ENCODE measurements at places on chromosomes 1 and 21.

DNA sequence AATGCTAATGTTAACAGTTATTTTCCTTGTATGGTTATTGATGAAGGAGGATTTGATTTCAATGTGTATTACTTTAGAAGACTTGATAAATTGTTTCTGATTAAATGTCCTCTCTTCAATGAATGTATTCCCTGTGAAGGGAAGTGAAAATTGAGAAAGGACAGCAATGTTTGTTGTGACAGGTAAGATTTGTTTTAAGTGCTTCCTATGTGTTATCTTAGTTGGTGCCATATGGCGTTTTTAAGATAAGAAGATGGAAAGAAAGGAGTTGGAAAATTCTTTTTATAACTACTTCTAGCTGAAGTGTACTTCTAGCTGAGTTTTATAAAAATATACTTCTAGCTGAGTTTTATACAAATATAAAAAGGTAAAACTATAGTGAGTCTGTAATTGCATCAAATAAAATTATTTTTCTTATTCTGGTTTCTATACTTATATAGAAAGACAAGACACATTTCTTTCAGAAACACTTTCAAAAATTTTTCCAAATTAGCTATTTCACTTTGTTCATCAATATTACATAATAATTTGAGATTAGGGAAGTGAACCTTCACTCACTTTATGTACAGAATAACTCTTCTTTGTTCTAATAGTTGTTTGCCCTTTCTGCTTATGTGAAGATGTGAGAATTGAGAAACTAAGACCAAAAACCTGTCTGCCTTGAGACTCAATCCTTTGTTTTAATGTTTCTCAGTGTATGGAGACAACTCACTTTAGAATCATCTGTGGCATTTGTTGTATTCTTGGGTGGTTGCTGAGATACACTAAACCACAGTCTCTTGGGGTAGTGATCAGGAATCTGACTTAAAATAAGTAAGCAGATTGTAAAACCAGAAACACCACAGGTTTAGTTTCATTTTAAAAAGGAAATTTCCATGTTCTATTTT lies 382.9 kb upstream of the B3GALT2 start:
- no peak for DNase-seq

- DNase-seq, result no peak
These were observed 33.5 kb upstream of the LAPTM5 start for GRCh38 chr1:30790850-30791778.

GRCh38 chr1:246157516-246157915 lies 349.6 kb downstream of the SMYD3 start:
- DNase-seq, result no peak

DNA sequence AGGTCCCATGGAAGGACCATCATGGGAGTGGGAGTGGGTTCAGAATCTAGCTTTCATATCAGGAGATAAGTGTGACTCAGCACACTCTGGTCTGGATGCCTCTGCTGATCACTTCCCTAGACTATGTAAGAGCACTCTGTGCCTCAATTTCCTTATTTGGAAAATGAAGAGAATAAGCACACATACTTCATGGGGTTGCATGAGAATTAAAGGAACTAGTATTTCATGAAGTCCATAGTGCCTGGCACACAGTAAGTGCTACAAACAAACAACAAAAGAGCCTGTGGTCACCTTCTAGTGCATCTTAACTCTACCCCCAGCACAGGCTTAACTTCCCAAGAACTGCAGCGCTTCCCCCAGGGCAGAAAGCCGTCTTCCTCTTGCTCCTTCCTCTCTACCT lies 9.6 kb upstream of the IL20 start:
- DNase-seq, result no peak

GRCh38 chr1:59238333-59238934 lies 58.5 kb upstream of the FGGY start:
- DNase-seq, result no peak

DNA sequence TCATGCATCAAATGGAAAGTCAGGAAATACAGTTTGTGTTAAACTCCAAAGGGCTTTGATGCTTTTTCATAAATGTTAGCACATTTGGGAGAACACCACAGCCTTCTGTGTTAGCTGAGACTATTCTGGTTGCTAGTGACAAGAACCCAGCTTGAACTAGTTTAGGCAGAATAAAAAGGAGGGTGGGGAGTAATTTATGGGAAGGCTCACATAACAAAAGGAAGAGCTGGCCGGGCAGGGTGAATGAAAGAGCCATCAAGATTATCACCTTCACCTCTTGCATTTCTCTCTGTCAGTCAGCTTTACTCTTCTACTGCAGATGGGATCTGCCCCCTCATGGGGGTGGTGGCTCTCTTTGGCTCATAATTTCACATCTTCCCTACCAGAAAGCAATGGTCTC lies 75.4 kb upstream of the VTCN1 start:
- DNase-seq, result no peak

- no peak for DNase-seq
These were observed 66.9 kb downstream of the PRDM16 start for GRCh38 chr1:3135744-3136455.

DNA sequence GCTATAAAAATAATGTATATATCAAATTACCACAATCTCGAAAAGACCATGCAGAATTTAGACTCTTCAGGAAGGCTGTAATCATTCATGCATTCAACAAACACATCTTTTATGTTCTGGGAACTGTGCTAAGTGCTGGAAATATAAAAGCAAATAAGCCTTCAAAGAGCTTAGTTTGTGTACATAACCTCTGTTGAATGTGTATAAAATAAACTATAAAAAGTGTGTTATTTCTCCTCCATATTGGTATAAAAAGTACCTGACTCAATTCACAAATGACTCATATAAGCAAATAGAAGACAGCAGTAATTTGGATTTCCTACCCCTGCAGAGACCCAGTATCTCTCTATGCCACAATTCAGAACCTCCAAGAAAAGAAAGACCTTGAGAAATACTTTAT lies 36.8 kb downstream of the RAB3GAP2 start:
- no peak for DNase-seq

Data from substantia nigra (tissue), 51 donors.